ENCODE measurements at places on chromosomes 11 and 22.

DNA sequence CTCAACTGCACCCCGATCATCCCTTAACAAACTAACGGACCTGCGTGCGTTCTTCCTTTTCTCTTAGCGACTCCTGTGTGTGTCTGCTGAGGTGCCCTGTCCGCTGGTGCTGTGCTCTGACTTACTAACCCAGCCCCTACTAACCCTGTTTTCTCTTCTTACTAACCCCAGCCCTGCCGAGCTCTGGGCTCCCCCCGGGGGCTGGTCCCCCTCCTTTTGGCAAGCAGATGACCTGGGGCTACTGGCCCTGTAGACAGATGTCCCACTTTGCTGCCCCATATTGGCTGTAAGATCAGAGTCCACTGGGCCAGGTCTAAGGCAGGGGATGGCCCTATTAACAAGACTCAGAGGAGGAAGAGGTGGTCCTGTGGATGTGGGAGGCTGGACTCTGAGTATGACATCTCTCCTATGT is 14.7 kb downstream of the MIAT start:
- DNase-seq: no peak

GRCh38 chr11:64644647-64645275 is 53.7 kb downstream of the SLC22A12 start:
- no peak for DNase-seq

GRCh38 chr11:65121447-65121864 is 478 bp downstream of the FAU start:
- no peak for DNase-seq

DNA sequence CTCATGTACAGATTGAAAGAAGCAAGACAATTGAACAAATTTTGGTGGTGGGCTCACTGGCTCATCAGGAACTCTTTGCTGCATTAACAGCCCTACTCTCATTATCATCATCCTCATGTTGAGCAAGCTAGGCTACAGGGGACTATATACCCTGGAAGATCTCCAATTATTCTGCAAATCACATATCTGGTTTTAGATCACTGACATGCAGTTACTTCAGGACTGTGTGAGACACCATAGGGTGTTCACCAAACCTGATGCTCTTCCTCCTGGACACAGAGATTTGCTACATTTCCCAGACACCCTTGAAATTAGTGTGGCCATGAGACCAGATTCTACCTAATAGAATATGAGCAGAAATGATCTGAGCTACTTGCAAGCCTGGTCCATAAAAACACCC is 23.0 kb upstream of the ME3 start:
- no peak for DNase-seq

Measured in left renal cortex interstitium (tissue), 4 donors.